Peyer's patch (tissue), 4 donors: ENCODE measurements at places on chromosomes 7 and 10. TPM values are rescaled to one million over a fixed set of nuclear protein-coding genes. Genes with fewer than 3 reads are reported as not detected.

DNA sequence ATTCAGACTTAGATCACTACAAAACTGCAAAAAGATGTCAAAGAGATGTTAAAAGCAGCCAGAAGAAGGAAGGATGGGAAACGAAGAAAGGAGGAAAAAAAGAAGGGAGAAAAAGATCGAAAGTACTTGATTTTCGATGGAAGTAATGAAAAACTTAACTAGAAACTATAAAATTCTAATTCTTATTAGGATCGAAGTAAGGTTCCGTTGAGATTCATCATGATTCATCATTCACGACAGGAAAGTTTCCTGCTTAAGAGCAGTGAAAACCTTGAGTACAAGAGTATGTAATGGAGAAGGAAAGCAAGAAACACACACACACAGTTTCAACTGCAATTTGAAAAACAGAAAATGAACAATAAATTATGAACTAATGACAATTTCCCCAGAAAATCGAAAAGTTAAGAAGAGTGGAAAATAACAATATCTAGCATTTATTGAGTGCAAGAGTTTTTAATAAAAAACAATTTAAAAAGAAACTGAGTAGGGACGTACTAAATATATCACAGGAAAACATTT lies 1.1 kb upstream of the ING3 start:
- no peak for DNase-seq

DNA sequence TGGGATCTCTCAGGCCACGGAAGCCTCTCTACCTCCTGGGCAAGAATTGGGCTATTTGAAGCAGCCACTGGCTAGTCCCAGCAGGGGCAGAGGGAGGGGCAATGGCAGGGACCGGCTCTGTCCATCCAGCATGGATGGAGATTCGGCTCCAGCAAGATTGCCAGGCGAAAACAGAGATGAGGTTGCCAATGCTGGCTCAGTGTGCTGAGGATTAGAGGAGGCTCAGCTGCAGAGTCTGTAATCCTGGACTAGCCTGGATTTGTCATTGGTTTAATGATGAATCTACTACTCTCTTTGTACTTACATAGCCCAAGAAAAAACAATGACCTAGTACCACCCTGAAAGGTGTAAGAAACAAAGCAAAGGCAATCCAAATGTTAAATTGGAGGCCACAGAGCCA lies 112.2 kb upstream of the PDCD4 start:
- no peak for DNase-seq

DNA sequence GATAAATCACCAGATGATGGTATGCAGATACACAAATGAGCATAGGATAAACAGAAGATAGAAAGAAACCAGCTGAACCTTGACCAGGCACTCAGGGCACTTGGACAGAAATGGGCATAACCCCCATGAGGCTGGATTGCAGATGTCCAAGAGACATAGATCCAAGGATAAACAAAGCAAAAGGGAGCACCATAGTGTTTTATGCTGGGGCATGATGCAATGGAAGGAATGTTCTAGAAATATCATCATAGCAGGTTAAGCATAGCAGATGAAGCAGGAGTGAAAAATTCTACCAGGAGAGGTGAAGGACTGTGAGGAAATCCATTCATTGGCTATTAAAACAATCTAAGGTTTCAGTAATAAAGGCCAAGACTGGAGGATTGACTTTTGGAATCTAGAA lies 70.5 kb upstream of the TES start:
- no peak for DNase-seq

GRCh38 chr10:112969542-112969941 lies 19.5 kb downstream of the TCF7L2 start:
- DNase-seq: peak; percentile 72

DNA sequence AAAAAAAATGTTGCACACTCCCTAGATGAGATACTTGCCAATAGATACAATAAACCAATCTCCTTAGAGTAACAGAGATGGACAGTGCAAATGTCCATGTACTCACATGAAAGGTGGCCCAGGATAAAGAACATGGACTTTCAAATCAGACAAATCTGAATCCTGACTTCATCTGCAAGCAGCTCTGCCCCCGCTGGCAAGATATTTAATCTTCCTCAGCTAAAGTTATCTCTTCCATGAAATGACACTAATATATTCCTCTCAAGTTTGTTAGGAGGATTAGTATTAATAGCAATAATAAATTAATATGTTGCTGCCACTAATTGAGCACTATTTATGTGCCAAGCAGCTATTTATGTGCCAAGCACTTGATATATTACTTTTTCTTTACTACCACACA lies 148.6 kb upstream of the YAE1 start:
- DNase-seq: no peak

Gene AUTS2
- 90.0 TPM for total RNA-seq

Gene DNAAF5
- total RNA-seq: 40.2 TPM

Gene EEPD1
- total RNA-seq: 27.8 TPM

GRCh38 chr7:42621543-42622219 lies 290.2 kb downstream of the C7orf25 start:
- DNase-seq: no peak

DNA sequence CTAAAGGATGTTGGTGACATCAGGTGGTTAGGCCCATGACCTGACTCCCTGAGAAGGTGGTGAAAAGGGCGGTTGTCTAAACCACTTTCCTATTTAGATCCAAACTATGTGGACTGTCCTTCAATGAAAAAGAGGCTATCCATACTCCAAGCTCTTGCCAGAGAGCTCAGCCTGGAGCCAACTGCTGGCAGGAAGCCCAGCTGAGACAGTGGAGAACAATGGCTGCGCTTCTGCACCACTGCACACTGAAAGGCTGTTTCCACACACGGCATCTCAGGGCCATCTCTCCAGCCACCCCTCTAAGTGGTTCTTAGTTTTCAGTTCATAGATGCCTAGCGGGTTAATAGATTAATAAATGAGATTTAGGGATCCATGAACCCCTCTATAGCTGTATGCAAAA lies 488.8 kb upstream of the ZMIZ1 start:
- DNase-seq: no peak

GRCh38 chr7:81672872-81673271 lies 97.0 kb downstream of the HGF start:
- DNase-seq: no peak

DNA sequence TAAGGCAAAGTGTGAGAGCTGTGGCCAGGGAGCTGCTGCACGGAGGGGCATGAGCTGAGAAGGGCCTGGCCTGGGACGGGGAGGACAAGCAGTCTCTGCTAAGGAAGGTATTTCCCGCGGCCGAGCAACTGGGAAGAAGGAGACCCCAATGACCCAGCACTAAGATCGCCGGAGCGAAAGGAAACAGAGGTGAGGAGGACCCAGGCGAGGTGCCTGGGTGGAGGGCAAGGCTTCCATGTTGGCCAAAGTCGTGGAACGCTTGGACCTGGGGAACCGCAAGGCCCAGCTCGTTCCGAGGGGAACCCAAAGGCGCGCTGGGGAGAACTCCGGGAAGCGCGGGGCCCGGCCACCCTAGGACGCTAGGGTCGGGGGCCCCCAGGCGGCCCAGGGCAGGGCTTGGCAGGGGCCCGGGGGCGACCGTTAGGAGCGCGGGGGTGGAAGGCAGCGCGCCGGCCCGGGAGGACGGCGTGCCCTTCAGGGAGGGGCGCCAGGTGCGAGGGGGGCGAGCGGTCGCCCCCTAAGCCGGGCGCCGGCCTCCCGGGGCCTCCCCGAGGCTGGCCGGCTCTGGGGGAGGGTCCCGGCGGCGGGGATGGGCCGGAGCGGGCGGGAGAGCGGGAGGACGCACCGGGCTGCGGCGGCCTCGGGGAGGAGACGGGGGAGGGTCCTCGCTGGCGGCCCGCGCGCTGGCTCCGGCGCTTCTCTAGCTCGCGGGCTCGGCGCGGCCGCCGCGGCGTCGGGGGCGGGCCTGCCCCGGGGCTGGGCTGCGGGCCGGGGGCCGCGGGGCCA lies 545 bp downstream of the GIGYF1 start:
- DNase-seq: no peak

Gene ARL5B
- total RNA-seq: 10.9 TPM

DNA sequence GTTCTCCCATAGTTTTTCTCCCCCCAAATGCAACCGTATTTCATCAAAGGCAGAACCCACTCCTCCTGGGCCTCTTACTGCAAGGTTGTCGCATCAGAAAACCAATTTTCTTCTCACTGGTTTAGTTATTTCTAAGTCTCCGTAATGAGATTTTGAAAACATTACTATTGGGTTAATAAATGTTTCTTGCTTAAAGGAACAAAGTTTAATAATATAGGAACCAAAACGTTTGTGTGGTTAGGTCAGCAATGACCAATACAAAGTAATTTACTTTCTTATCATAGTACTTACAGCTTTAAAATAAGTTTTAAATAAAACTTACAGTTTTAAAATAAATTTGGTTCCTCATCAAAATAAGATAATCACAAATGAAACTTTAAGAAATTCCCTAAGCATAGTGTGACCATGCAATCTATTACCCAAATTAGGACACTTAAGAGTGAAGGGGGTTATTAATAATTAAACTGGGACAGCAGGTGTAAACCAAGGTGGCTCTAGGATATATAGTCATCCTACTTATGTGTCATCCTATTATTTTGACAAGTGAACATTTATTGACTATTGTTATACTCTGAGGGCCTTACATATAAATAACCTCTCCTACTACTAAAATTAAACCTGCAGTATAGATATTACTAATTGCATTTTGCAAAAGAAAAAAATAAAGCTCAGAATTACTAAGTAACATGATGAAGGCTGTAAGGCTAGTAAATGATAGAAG lies 415.4 kb upstream of the LRRN3 start:
- no peak for DNase-seq

DNA sequence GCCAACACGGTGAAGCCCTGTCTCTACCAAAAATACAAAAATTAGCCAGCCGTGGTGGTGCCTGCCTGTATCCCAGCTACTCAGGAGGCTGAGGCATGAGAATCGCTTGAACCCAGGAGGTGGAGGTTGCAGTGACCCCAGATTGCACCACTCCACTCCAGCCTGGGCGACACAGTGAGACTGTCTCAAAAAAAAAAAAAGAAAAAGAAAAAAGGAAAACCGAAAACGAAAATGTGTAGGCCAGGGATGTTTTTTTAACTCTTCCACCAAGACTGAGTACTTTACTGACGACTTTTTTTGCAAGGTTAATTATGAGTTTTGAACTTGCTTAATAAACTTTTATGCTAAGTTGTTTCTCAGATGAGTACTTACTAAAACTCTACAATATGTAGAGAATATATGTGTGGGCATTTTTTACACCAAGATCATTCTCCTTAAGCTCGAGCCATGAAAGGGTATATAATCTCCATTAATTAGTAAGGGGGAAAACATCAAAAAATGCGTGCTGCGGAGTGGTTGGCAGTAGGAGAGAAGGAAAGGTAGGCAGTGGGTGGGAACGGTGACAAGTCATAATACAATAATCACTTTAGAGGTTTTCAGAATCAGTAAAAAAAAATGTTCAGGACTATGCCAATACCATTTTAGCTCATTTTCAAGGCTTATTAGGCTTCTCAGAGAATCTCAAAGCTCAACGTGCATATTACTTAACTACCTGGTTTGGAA lies 8.6 kb upstream of the ADRB1 start:
- no peak for DNase-seq

Gene SH2B2
- total RNA-seq: 2.0 TPM

Gene FOXI2
- not detected for total RNA-seq

Gene PTPRE
- 39.0 TPM for total RNA-seq
